ENCODE measurements at places on chromosomes 4 and X.
A peak's percentile ranks its signal among the peaks of the same experiment; 100 is the strongest.

- no peak for DNase-seq
These were observed 32.2 kb downstream of the EDNRA start for GRCh38 chr4:147513091-147513490.

- no peak for DNase-seq
These were observed 68.8 kb upstream of the ARHGAP24 start for GRCh38 chr4:85406185-85406584.

- DNase-seq = no peak
These were observed 261.6 kb downstream of the IQCM start for GRCh38 chr4:149553959-149554520.

DNA sequence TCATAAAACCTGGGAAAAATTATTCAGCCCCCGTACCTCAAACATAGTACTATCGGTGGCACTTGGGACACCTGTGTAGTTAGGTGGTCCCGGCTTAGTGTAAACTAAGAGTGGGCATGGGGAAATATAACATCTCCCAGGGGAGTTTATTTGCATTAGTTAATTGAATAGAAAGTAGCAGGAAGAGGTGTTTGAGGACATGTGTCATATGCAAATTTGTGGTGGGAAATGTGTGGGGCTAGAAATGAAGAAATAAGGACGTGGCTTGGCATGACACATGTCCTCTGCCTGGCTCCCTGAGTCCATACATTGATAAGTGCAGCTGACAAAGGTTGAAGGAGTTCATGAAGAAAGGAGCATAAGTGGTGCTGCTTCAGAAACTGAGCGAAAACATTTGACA, 483.6 kb downstream of the SH2D1A start:
- DNase-seq = no peak

DNA sequence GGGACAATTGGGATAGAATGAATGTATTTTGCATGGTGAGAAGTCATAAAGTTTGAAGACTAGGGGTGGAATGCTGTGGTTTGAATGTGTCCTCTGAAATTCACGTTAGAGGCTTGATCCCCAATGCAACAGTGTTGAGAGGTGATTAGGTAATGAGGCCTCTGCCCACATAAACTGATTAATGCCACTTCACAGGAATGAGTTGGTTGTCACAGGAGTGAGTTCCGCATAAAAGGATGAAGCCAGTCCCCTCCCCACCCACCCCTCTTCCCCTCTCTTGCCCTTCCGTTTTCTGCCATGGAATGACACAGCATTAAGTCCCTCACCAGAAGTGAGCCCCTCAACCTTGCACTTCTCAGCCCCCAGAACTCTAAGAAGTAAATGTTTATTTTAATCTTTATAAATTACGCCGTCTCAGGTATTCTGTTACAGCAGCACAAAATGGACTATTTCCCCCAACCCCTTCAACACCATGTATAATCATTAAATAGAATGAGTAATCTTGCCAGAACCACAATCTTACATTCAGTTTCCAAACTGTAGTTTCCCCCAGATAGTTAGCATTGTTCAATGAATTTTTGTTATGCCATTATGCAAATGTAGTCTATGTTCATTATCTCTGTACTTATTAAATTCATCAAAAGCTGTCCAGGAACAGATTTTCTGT, 5.5 kb upstream of the MMAA start:
- DNase-seq = no peak

DNA sequence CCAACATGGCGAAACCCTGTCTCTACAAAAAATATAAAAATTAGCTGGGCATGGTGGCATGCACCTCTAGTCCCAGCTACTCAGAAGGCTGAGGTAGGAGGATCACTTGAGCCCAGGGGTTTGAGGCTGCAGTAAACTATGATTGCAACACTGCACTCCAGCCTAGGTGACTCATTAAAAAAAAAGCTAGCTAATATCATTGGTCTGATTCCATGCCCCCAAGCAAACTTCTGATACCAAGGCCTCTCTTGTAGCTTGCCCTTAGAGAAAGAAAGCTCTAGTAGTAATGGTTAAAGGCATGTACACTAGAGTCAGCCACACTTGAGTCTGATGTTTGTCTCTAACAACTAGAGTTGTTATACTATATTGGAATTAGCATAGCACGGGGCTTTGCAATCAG, 32.6 kb upstream of the PHF8 start:
- DNase-seq = no peak

DNA sequence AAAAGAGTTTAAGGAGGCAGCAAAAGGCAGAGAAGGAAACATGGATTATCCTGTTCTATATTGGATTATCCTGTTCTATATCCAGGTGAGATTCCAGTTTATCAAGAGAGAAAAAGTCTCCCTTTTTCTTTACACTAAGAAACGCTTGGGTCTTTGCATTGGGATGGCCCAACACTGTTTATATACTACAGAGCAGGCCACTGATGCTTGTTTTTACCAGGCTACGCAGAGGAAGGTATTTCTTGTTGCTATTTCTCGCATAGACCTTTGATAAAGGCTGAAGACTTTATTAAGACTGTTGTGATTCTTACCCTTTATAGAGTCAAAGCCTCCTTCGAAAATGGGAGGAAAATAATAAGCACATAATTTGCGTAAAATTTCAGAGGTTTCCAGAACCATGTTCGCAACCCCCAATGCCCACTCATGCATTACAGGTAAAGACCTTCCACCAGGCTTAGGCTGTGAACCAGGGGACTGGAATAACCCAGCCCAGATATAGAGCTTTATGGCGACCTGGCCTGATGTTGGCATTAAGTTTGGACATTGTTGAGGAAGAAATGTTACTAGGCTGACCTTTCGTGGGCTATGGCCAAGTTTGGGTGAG, 218.3 kb downstream of the PTTG2 start:
- DNase-seq = no peak

- no peak for DNase-seq
These were observed 85.3 kb downstream of the CLCN4 start for GRCh38 chrX:10242026-10242425.

DNA sequence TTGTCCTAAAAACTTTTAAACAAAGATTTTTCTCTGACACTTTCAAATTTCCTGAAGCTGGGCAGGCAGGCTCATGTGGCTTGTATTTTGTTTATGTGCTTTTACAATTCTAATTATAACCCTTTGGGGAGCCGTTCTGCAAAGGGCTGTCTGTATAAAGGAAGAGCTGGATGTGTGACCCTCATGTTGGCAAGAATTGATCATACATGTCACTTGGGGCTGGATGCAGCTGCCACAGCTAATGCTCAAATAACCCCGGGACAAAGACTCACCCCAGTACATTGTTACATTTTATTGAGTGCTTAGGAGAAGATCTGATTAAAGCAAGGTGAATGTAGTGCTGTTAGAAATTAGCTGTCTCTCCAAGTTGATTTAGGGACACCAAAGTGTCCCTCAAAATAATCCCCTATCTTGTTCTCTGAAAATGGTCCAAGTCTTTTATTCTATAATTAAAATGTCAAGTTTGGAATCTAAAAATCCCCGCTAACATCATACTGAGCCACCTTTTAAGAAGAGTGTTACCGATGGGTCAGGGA, 13.0 kb upstream of the DAPP1 start:
- DNase-seq = no peak

DNA sequence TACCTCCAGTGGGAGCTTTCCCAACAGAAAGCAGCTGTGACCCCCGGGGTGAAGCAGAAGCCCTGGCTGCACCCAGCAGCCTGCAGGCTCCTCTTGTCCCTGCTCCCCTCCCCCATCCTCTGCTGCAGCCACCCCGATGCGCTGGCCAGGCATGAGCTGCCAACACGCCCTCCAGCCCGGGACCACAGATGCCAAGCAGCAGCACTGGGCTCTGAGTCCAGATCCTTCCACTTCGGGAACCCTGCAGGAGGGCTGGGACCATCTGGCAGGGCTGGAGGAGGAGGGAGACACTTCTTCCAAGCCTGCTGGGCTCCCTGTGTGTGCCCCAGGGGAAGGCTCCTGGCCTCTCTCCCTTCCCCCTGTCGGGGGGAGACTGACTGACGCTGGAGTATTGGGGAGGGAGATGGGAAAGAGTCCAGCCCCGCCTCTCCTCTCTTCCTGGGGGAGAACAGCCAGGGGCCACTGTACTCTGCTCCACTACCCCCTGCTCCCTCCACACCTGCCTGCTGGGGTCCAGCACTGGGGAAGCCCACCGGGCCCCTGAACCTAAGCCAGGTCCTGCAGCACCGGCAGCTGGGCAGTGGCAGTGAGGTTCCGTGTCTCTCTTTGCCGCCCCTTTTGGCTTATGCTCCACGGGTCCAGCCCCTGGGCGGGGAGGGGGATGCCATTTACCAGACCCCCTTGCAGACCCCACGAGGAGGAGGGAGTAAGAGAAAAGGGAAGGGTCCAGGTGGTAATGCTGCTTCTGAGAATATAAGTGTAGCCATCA, 55.7 kb downstream of the PPP2R2C start:
- no peak for DNase-seq

DNA sequence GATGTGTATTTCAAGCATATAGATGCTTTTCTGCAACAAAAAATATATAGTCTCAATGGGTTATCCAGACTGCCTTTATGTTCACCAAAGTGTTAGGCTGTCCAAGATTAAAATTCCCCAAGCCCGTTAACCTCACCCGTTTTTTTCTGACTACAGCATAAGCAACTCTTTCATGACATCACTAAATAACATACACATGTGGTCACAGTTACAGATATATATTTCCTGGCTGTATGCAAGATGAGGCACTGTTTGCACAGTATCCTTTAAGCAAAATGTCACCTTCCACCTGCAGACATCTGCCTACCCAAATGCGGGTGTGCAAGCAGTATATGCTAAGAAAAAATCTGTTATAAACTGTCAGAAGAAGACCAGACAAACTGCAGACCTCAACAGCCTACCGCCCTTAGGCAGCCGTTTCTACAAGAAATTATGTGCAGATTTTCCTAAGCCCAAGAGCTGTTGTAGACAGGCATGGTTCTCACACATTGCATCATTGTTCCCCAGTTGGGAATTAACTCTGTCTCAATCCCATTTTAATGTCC, 183.1 kb upstream of the MXRA5 start:
- DNase-seq = no peak

DNA sequence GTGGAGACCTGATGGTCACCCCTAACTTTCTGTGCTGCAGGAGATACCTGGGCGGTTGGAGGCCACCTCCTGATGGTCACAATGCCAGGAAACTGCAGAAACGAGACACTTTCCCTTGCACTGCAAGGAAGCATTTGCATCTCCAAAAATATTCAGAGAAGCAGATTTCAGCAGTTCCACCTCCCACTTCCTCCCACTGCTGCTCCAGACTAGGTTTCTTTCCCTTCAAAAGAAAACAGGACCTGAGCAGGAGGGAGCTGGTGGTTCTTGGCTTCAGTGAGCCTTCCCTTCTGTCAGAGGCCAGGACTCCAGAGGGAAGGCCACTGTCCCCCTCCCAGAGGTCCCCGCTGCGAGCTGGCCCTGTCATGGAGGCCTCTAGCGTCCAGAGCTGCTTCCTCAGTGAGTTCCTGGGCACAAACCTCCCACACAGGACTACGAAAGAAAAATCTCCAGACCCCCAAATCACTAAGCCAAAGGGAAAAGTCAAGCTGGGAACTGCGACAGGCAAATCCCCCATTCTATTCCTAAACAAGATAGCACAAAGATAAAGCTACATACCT, 35.9 kb downstream of the GPM6B start:
- DNase-seq = no peak

- DNase-seq = no peak
These were observed 5.0 kb downstream of the RPL9 start for GRCh38 chr4:39453738-39454137.

- DNase-seq = no peak
These were observed 103.4 kb downstream of the DDIT4L start for GRCh38 chr4:100086766-100087431.

DNA sequence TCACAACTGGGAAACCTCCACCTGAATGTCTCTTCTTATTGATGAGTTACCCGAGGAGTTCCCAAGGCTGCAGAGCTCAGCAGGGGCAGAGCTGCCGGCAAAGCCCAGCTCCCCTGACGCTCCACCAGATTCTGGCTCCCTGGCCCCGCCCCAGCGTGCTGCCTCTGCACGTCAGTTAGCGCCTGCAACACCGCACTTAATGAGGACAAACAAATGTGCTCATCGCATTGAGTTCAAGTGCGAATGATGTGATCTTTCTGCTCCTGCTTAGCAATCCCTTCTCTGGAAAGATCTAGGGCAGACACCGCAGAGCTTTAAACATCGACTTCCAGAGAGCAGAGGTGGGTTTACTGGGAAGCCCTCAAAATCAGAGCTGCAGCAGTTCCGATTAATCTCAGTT, 55.5 kb upstream of the FBXW7 start:
- DNase-seq = peak; percentile 49

- no peak for DNase-seq
These were observed 81.5 kb upstream of the SMIM10 start for GRCh38 chrX:134909261-134909660.

- peak; percentile 13 for DNase-seq
These were observed 1.5 kb upstream of the SLC16A2 start for GRCh38 chrX:74419864-74420195.

DNA sequence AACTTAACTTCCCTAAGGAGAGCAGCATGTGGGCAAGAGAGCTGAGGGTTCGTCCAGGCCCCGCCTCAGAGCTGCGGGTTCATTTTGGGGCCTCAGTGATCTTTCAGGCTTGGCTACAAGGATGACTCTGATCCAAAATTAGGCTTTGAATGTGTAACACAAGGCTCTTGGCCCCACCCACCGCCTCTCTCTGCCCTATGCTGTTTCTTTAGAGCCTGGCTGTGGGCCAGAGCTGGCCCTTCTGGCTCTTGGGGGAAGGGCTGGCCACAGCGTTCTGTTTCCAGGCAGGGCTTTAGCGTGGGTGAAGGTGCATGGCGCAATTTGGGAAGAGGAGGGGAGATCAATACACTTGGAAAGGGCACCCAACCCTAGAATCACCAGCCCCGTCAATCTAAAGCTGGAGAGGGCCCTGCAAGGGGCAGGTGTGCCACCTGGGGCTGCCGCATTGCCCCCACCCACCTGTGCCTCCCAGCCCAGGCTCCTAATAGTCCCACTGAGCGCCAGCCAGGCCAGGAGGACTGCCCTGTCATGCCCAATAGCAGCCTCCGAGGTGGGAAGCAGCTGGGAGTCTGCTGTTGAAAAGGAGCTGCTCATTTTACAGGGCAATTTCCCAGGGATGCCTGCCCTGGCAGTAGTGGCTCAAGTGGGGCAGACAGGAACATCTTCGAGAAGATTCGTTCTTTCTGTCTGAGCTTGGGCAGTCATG, 84.5 kb upstream of the MAML3 start:
- no peak for DNase-seq

GRCh38 chr4:80035336-80035735, 37.7 kb downstream of the ANTXR2 start:
- DNase-seq = peak; percentile 24

DNA sequence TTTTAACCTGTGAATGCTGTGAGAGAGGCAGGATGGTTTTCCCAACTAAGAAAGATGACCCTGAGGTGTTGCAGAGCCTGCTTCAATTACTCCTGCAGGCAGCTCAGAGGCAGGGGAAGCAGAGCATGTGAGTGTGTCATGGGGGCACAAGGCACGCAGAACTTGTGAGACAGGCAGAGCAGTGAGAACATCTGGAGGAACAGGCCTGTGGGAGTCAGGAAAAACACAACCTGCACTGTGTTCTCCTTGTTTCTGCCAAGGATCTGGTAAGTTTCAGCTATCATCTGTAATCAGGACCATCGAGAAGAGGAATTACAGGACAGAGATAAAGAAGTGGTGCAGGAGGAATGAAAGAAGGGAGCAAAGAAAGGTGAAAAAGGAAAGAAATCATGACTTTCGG, 741.8 kb upstream of the INTU start:
- no peak for DNase-seq

- DNase-seq = no peak
These were observed 97.1 kb downstream of the TMA16 start for GRCh38 chr4:163591614-163592020.

- no peak for DNase-seq
These were observed 75.1 kb downstream of the TENM3 start for GRCh38 chr4:182318256-182318655.

GRCh38 chr4:113006632-113007031, 42.8 kb upstream of the ANK2 start:
- no peak for DNase-seq

All from CD4-positive, alpha-beta T cell treated with Interleukin-6 for 4 hours (primary cell).